Activated naive CD4-positive, alpha-beta T cell treated with anti-CD3 and anti-CD28 coated beads, Interleukin-2, amount 50 U/mL, for 72 hours (primary cell): ENCODE measurements at places on chromosomes 3 and 15. TPM values are rescaled to one million over a fixed set of nuclear protein-coding genes. Genes with fewer than 3 reads are reported as not detected.

- no peak for DNase-seq
Measured at GRCh38 chr3:161913786-161914389, 417.3 kb downstream of the OTOL1 start.

DNA sequence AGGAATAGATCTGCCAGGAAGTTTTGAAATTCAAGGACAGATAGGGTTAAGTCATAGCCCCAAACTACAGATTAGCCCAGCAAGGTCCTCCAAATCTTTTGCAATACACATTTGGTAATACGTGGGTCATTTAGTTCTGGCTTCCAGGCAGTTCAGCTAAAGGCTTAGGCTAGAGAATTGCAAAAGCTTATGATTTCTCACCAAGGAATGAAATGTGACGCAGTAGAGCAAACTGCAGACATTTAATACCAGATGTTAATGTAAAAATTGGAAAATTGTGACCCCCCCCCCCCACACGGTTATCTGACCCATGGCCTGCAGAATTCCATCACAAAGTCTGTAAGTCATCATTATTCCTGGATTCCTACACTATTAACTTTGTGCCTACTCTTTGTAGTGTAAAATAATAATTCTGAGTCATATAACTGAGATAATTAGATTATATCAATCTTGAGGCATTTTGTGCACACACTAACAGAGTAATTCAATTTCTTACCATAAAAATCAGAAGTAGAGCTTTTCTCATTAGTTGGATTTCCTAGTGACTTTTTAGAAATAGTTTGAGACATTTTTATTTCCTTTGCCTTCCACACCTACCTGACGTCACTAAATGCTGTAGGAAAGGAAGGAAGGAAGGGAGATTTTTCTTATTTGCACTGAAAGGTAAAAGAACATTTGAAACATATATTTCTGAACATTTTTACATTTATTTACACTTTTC is 235.2 kb downstream of the DTWD1 start:
- DNase-seq: no peak

DNA sequence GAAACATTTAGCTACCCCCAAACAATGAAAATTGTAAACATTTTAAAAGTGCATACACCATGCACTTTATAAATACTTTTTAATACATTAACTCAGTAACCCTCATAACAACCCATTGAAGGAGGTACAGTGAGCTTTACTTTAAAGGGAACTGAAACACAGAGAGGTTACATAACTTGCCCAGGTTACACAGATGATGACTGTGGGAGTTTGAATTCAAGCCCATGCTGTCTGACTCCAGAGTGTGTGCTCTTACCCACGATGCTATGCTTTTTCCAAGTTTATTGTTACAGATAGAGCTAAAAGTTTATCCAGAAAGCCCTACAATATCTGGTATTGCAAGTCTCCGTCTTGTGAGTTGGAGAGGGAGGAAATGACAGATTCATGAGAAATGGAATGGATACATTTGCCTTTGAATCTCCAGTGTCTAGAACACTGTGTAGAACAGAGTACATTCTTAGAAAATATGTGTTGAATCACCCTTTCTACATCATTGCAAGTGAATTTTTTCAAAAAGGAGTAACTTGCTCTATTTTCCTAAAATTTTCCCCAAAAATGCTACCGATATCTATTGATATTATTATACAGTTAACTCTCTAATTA is 428.3 kb downstream of the NAALADL2 start:
- DNase-seq: no peak

GRCh38 chr15:89230277-89230676 is 8.9 kb upstream of the RLBP1 start:
- DNase-seq: no peak

GRCh38 chr3:1072041-1072440 is 20.8 kb upstream of the CNTN6 start:
- no peak for DNase-seq

- DNase-seq: peak; percentile 48
Measured at GRCh38 chr3:159763602-159764489, 224.8 kb upstream of the IL12A start.

GRCh38 chr3:124730941-124731297 is 667 bp downstream of the UMPS start:
- no peak for DNase-seq

- no peak for DNase-seq
Measured at GRCh38 chr3:171827385-171827784, 15.8 kb upstream of the TMEM212 start.

DNA sequence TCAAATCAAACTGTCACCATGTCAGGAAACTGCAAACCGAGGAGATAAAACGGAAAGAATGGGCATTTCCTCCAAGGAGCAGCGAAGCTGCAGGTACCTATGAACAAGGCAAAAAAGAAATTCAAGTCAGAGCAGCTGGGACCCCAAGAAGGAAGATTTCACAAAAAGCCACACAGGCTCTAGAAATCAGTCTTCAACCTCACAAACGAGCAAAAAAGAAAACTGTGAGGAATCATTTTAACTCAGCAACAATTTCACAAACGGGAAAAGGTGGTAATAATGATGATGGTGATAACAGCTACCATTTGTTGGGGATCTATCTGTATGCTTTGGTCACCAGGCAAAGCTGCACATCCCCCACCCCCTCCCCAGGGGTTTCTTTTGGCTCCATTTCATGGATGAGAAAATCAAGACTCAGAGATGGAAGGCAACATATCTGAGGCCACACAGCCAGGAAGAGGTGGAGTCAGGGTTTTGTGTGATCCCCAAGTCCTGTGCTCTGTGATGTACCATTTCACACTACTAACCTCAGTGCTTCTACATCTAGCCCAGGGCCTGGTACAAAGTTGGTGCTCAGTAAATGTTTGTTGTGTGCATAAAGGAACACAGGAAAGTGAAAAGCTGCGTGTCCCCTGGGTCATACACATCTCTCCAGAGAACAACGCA is 109.9 kb downstream of the IQSEC1 start:
- peak; percentile 50 for DNase-seq

DNA sequence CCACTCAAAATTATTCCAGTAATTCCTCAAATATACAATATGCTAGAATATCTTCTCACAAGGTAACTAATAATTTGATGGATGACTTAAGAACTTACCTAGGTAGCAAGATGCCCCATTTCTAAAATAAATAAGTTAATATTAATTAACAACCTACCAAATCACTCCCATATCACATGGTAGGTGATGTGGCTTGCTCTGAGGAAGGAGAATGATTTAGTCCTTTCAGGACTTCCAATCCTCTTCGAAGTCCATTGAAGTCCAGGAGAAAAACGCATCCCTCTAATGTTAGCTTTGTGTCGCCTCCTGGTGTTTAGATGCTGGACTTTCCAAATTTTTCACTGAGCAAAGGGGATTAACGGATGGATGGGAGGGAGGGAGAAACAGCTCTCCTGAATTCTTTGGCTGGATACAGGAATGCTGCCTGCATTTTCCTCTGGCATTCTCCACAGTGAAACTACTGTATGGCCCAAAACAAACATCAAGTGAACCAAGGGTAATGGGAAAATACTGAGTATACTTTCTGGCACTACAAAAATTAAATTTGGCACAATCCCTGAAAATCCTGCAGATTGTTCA is 58.6 kb downstream of the PRICKLE2 start:
- no peak for DNase-seq

GRCh38 chr15:56254265-56254664 is 10.6 kb upstream of the RFX7 start:
- DNase-seq: no peak

DNA sequence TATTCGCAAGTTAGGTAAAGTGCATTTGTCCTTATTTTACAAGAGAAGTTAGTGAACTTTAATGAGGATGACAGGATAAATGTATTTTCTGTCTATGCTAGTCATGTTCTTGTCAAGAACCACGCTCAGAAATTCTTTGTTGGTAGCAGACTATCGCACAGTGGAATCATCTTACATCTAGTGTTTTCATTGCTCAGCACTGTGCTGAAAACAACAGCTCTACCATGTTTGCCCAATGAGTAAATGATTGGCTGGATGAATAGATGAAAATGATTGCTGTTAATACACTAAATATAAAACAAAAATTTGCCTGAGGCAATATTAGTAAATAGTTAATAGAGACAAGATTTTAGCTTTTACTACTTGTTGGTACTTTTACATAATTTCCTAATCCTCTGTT is 265.3 kb upstream of the GOLIM4 start:
- DNase-seq: no peak

DNA sequence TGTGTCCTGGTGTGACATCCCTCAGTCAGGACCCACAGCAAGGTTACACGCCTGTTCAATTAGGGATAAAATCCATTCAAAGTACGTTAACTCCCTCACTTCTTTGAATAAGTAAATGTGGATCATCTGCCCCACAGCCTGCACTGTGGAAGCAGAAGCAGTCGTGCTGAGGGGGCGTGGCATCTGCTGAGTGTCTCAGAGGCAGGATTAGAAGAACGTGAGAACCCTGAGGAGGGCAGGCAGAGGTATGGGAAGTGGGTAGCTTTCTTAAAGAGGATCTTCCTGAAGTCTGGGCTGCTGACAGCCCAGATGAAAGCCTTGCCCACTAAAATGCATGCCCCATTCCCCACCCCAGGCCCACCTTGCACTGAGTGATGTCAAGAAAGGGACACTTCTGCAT is 28.5 kb downstream of the CRABP1 start:
- DNase-seq: no peak

DNA sequence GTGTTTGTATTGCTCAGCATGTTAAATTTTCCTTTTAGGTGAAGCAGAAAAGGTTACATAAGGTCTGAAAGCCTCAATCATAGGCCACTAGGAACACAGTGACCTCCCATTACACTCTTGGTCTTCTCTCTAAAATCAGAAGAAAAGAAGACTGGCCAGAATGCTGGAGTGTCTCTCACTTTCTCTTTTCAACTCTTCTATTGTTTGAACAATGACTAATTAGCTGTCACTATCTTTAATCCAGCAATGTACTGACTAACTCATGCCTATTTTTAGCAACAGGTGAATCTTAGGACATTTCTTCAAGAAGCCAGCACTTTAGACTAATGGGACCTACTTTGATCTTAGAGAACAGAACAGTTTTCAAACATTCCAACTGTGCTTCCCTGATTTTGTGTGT is 142.8 kb downstream of the TGFBR2 start:
- DNase-seq: no peak

DNA sequence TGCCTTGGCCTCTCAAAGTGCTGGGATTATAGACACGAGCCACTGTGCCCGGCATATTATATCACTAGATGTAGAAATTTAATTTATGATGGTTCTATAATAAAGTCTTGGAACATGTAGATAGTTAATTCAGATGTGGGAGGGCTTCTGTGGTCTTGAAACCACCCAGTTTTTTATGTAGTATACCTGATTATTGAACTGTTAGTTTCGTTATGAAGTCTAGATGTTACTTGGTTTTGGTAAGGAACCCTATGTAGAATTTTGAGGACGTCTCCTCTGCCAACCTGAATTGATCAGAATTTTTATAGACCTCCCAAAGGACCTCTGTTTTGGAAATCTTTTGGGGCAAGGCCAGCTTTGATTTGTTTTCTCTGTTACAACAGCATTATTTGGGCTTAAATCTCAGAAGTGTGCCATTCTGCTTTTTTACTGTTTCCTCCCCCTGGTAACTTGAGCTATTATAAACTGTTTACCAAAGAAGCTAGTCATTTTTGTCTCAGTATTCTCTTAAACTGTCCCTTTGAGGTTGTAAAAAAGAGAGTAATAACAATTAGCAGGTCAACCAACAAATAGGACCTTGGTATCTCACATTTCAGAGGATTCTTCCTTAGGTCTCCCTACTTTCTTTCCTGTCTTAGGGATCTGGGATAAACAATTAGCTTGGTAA is 20.8 kb downstream of the AKAP13 start:
- no peak for DNase-seq

- no peak for DNase-seq
Measured at GRCh38 chr3:22453906-22454535, 703.0 kb upstream of the ZNF385D start.

DNA sequence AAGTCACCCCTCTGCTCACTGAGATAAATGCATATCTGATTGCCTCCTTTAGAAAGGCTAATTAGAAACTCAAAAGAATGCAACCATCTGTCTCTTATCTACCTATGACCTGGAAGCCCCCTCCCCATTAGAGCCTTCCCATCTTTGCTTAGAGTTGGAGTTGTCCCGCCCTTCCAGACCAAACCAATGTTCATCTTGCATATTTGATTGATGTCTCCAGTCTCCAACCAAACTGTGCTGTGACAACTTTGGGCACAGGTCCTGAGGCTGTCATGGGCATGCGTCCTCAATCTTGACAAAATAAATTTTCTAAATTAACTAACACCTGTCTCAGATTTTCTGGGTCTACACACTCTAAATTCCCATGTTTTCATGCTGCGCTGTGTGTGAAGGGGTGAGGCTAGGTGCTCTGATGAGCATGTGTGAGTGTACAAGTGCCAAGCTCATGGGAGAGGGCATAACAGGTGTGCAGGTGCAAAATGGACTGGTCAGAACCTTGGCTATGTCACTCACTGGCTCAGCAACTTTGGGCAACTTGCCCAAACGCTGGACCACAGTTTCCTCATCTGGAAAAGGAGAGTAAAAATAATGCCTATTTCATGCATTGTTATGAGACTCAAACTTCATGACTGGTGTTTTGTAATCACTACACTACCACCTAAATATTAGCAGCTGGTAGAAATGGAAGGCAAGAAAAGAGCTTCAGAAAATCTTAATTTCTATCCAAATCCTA is 7.2 kb downstream of the DAPK2 start:
- DNase-seq: no peak

GRCh38 chr3:107858876-107859275 is 232.0 kb downstream of the CD47 start:
- DNase-seq: no peak

- no peak for DNase-seq
Measured at GRCh38 chr15:88014454-88015160, 241.9 kb downstream of the NTRK3 start.

MYRIP gene
- not detected for total RNA-seq

GRAMD1C gene
- total RNA-seq: 0.48 TPM

COPS2 gene
- total RNA-seq: 80.9 TPM

STAC gene
- not detected for total RNA-seq

RBPMS2 gene
- total RNA-seq: not detected

CEP97 gene
- total RNA-seq: 20.0 TPM

LRRC34 gene
- 2.1 TPM for total RNA-seq

SEMA3G gene
- total RNA-seq: 0.33 TPM

NAALADL2 gene
- not detected for total RNA-seq
